ENCODE measurements at places on chromosomes 16 and 17. TPM values are rescaled to one million over a fixed set of nuclear protein-coding genes. Genes with fewer than 3 reads are reported as not detected.

DNA sequence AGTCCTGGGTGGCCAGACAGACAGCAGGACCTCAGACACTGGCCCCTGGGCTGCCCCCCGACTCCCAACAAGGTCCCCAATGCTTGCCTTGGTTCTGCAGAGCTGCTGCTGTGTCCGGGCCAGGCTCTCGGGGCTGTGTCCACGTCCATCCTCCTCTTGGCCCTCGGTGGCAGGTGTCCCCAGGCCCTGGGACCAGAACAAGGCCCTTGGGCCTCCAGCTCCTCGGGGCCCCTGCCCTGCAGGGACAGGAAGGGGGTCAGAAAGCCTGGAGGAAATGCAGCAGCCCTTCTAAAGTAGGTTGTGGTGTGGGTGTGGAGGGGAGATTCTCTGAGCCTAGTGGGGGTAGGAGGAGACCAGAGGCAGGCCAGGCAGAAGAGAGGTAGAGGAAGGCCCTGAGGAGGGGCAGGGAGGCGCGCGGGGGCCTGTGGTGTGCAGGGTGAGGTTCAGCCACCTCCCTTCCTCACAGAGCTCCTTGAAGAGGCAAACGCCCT lies 2.5 kb upstream of the AXIN1 start:
- no peak for DNase-seq

Gene TP53TG3F
- total RNA-seq = not detected

Gene ACSM3
- 49.5 TPM for total RNA-seq

GRCh38 chr17:7404737-7405349 lies 946 bp upstream of the TMEM256 start:
- peak; percentile 41 for DNase-seq

Gene RNF40
- 130 TPM for total RNA-seq

DNA sequence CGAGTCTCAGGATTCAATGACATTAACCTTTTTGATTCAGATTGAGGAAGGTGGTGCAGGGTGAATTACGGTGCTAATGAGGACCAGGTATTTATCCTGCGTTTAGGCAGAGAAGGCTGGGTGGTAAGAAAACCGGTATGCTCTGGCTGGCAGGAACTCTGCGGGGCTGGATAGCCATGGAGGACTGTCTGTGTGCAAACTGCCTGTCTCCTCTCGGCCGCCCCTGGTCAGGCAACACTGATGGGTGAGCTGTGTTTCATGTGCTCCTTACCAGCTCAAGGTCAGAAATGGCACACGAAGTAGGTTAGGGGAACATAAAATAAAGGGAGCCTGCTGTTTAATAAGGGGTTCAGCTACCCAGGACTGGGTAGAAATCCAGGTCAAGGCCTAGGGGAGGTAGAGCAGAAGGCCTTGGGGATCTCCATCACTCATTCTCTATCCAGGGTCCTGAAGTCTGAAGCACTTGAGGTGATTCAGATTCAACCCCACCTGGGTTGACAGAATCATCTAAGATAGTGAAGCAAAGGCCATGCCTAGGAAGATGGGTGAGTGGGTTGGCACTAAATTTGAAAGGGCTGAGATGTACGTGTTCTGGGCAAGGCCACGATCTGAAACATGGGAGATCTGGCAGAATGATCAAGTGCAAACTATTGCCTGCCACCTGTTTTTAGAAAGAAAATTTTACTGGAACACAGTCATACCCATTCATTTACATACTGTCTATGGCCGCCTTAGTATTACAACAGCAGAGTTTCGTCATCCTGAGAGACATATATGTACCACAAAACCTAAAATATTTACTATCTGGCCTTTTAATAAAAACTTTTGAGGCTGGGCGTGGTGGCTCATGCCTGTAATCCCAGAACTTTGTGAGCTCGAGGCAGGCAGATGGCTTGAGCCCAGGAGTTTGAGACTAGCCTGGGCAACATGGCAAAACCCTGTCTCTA lies 292.5 kb downstream of the XYLT1 start:
- DNase-seq = no peak

Gene PLA2G10
- 3.3 TPM for total RNA-seq

DNA sequence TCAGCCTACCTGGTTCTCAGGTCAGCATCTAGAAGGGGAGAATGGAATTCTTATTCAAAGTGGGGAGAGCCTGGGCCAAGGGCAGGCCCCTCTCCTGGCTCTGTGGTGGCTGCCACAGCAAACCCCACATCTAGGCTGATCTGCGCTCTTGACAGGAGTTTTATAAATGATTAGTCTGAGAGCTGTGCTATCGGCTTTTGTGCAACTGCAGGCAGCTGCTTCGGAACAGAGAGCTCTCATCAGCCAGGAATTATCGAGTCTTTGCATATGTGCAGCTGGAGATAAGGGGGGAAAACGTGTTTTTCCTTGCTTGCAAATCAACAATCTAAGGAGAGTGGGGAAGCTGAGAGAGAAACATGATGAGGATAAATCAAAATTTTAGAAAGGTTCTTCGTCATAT lies 91.7 kb downstream of the HS3ST3A1 start:
- no peak for DNase-seq

Gene MYH11
- 0.05 TPM for total RNA-seq

Gene RHBDL1
- total RNA-seq = 2.4 TPM

Gene CFAP97D1
- total RNA-seq = not detected

- DNase-seq = no peak
Observed at GRCh38 chr16:53219795-53220454, 165.1 kb downstream of the CHD9 start.

Gene MILR1
- total RNA-seq = 4.9 TPM

Gene TEN1
- total RNA-seq = 15.3 TPM

DNA sequence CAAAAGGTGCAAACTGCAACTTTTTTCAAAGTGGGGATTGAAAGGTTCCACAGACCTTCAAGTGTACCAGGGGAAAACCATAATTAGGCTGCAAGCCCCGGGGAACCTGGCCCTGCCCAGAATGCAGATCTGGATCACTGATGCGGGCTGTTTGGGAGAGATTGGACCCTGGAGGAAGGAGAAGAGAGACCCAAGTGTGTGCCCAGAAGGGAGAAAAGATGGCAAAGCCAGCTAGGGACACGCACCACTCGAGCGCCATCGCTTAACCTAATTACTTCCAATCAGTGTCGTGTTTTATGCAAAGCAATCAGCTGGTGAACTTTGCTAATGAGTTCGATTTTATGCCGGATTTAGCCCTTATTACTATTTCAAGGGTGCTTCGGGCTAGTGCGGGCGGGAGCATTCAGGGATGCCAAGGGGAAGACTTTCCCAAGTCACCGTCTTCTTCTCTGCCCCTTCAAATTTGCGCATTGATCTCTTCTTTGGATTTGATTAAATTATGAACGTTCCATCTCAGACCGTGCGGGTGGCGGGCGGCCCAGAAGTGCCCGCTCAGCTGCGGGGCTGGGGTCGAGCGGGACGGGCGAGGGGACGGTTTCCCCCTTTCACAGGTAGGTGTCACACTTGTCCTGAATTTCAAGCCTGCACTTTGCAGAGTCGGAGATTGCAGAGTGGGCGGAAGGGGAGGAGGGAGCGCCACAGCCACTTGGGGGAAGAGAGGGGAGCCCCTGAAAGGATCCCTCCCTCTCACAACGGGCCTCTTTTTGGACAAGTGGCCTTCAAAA lies 4.0 kb downstream of the IRX5 start:
- DNase-seq = no peak

Gene ITGB3
- total RNA-seq = not detected

DNA sequence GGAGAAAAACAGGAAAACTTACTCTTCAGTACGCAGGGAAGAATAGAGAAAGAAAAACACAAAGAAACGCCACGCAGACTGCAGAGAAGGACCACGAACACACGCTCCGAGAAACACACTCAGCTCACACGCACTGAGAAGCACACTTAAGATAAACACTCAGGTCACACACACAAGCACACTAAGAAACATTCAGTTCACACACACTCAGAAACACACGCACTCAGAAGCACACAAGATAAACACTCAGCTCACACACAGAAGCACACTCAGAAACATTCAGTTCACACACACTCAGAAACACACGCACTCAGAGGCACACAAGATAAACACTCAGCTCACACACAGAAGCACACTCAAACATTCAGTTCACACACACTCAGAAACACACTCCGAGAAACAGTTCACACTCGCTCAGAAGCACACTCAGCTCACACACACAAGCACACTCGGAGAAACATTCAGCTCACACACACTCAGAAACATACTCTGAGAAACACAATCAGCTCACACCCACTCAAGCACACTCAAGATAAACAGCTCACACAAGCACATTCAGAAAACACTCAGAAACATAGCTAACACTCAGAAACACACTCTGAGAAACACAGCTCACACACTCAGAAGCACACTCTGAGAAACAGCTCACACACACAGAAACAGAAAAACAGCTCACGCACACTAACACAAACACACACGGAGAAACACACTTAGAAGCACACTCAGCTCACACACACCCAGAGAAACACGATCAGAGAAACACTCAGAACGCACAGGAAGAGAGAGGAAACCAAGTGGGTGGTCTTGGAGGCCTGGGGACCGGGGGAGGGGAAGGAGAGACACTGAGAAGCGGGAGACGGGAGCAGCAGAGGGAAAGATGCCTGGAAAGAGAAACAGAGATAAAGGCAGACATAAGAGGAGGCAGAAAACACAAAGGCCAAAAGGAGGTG lies 908 bp downstream of the TMEM98 start:
- no peak for DNase-seq

Gene KCNJ2
- total RNA-seq = not detected

Gene HOXB4
- 28.0 TPM for total RNA-seq

DNA sequence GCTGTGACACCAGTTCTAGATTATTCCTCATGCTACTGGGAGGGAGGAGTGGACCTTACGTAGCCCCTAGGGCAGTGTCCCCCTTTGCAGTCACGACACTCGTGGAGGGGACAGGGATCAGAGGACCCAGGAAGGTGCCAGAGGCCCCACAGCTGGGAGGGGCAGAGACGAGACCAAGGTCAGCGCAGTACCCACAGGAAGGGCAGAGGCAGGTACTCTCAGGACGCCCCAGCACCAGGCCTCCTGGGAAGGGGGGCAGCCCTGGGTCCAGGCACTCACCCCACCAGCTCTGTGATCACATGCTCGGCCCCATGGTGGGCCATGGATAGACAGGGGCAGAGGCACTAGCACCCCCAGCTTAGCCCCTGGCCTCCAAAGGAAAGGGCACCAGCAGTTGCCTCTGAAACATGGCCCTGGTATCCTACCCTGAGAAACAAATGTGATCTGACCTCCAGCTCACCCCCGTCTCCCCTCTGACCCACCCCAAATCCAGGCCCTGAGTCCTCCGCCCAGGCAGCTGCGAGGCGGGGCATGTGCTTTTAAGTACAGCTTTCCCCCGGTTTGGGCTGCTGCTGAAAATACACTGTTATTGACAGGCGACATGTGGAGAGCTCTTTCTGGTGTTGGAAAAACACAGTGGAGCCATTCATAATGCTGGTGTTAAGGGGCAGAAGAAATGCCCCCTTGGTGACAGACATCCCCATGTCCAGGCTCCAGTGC lies 361.9 kb downstream of the C16orf95 start:
- DNase-seq = no peak

Gene SMPD3
- 1.2 TPM for total RNA-seq

Gene ENO3
- total RNA-seq = 12.9 TPM
